ENCODE measurements at places on chromosomes 16 and 17. TPM values are rescaled to one million over a fixed set of nuclear protein-coding genes. Genes with fewer than 3 reads are reported as not detected.

DNA sequence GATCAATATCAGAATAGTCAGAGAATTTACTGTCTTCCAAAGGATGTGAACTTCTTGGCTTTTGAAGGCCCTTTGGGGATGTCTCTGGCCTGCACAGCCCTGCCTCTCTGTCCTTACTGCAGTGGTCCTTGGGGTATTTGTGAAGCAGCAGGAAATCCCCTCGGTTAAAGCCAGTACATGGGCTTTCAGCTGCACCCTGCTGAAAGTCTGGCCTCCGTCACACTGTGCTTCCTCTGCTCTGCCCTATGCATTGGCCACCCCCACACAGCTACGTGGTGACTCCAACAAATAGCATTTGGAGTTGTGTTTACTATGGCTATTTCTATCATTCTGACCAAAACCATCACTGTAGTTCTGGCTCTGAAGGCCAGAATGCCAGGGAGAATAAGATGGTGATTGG lies 21.2 kb downstream of the SYCE1L start:
- H3K27me3 ChIP-seq = no peaks in the 10 kb centered on the region
- H3K4me3 ChIP-seq = no peak overlapping the region
- H3K4me1 ChIP-seq = no peaks in the 10 kb centered on the region
- no peaks in the 10 kb centered on the region for H3K36me3 ChIP-seq
- DNase-seq = no peak

DNA sequence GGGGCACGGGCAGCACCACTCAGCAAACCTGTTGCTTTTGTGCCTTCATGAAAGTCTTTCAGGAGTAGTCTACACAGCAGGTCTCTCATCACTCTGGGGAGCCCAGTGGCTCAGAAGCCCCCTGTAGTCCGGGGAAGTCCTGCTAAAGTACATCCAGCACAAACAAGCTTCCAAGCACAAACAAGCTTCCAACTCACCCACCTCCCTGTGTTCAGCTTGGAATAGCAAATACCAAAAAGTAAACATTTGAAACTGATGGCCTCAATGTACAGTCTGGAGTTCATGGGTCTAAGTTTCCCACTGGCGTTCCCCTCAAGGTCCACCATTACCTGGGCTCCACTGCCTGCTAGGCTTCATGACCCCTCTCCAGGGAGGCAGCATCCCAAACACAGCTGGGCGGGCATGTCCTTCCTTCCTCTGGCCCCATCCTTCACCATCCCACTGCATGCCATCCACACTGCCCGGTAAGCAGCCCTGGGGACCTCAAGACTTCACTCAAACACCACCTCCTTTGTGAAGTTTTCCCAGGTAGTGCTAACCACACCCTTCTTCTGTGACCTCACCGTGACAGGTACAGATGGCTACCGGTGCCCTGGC lies 62.8 kb upstream of the SIAH1 start:
- H3K4me1 ChIP-seq = no peaks in the 10 kb centered on the region
- no peak for DNase-seq
- no peaks in the 10 kb centered on the region for H3K27me3 ChIP-seq
- H3K4me3 ChIP-seq = no peak overlapping the region
- no peak overlapping the region for H3K27ac ChIP-seq

SLC13A2 gene
- not detected for total RNA-seq

CEMP1 gene
- 1.3 TPM for total RNA-seq
